Anterior cingulate cortex (tissue), 58 donors: ENCODE measurements at places on chromosomes 6 and 20.

DNA sequence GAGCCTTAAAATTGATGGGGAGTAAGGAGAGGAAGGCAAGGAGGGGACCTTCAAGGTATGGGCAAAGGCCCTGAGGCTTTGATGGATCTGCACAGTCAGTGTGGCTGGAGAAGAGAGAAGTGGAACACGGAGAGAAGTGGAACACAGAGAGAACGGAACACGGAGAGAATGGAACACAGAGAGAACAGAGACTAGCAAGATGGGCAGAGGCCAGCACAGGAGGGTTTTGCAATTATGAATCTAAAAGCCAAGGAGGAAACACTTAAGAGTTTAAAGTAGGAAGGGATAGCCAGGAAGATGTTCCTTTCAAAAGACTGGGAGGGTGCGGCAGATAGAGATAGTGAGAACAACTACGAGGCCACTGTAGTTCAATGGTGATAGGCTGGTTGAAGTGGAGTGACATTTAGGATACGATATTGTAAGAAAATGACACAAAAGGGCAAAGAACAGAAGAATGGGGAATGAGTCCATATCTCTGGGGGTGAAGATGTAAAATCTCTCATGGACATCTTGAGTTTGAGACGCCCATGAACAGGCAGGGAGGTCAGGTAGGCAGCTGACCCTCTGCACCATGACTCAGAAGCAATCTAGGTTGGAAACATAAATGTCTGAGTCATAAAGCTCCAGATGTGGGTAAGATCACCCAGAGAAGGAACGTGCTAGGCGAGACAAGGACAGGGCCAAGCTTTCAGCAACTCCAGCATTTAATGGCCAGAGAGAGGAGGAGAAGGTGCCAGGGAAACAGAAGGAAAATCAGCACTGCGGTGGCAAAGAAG lies 25.4 kb downstream of the ZMYND8 start:
- DNase-seq = no peak

GRCh38 chr6:27901801-27902200 lies 10.4 kb downstream of the OR2B2 start:
- DNase-seq = no peak

- DNase-seq = no peak
Observed at GRCh38 chr6:140269591-140270165, 895.2 kb upstream of the CITED2 start.

- DNase-seq = no peak
Observed at GRCh38 chr6:44837255-44837654, 449.7 kb downstream of the CDC5L start.

DNA sequence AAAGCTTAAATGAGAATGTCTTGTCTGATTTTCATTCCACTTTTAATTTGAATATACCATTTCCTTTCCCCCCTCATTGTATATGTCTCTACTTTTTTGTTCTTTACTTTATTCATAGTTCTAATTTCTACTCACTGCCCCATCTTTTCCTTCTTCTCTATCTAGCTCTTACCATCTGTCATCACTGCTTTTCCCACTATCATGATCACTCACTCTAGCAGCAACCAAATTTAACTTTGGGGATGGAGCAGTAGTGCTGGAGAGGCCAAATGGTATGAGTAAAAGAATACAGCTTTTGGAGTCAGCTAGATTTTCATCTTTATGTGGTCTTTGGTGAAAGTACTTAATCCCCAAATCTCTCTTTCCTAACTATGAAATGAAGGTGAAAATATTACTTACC lies 25.5 kb downstream of the QKI start:
- no peak for DNase-seq

DNA sequence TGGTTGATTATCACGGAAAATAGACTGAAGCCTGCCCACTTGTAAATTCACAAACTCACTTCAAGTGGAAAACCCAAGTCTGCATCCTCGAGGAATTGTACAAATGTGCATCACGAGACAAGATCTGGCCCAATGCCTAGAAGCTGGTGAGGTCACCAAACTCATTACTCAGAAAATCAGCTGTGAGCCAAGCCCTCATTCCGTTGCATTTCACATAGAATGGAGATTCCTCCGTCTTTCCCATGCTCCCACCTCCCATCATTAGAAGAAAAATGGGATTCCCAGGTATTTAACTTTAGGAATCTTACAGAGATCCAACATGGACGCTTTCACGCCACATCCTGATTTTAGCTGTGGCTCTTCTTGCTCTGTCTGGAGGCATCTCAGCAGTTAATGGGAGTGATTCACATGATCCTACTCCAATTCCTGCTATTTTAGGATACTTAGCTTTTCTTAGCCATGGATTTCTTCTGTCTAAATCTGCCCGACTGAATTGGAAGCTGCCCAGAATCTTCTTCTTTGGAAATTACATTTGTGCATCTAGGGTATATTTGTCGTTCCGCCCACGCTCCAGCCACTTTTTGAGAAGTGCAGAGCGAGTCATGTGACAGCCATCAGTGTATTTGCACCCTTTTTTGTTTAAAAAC lies 68.7 kb upstream of the STMND1 start:
- peak; percentile 56 for DNase-seq
